ENCODE measurements at places on chromosomes 11 and 22. TPM values are rescaled to one million over a fixed set of nuclear protein-coding genes. Genes with fewer than 3 reads are reported as not detected.

GPR83 gene
- total RNA-seq: not detected

ZNF74 gene
- total RNA-seq: 9.2 TPM

GRCh38 chr11:46075928-46076327, 45.3 kb downstream of the PHF21A start:
- DNase-seq: no peak

GRCh38 chr11:83706566-83706965, 420.4 kb upstream of the CCDC90B start:
- DNase-seq: no peak

GRCh38 chr11:61258546-61258945, 17.6 kb downstream of the PGA5 start:
- DNase-seq: no peak
